ENCODE measurements at places on chromosomes 12 and 14. TPM values are rescaled to one million over a fixed set of nuclear protein-coding genes. Genes with fewer than 3 reads are reported as not detected.

DNA sequence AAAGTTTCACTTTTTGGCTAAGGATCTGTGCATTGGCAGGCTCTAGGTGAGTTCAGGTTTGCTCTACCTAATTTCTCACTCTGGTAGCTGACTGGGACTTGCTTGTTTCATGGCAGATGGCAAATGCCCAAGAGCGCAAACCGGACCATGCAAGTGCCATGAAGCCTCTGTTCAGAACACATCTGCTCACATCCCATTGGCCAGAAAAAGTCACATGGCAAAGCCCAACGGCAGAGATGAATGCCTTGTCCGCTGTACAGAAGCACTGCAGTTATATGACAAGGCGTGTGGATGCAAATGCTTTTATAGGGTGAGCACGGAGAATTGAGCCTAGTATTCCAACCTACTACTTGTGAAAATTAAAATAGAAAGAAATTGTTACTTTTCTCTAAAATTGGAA is 202.2 kb upstream of the HMGA2 start:
- no peak for DNase-seq

DNA sequence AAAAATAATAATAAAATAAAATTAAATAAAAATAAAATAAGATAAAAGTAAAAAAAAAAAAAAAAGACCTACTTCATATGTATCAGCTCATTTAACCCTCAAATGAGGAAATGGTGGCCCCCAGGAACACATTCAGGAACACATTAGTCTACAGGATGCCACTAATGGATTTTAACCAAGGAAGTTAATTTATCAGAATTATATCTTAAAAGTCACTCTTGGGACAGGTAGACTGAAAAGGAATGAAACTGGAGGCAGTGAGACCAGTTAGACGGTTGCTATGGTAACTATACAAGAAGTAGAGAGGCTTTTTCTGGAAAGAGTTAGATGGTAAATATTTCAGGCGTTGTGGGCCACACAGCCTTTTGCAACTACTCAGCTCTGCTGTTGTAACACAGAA is 54.9 kb downstream of the SCN8A start:
- no peak for DNase-seq

DNA sequence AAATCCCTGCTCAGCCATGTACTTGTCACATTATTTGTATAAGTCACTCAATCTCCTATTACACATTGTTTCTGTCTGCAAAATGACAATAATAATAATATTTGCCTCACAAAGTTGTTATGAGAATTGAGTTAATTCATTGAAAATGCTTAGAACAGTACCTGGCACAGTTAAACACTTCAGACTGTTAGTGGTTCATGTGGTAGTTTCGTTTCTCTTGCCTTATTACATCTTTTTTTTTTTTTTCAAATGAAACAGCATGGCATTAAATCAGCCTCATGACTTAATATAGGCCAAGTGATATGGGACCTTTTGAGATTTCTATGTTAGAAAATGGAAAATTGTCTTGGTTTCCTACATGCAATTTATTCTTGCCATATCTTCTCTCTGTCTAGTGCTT is 71.0 kb upstream of the CRY1 start:
- DNase-seq: no peak

DNA sequence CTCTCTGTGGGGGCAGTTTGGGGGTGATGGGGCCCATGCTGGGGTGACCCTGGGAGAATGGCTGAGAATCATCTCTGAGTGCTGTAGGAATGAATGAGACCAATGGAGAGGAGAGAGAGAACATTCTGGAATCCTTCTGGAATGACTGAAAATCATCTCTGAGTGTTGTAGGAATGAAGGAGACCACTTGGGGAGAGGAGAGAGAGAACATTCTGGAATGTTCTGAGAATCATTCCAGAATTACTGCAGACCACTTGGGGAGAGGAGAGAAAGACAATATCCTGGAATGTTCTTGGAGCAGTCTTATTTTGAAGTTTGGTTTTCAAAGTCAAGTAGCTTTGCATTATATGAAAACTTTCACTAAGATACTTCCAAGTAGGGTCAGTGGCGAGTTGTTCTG is 64.3 kb downstream of the ZNF664 start:
- no peak for DNase-seq

GRCh38 chr12:111981987-111982386 is 31.0 kb downstream of the TMEM116 start:
- no peak for DNase-seq

DNA sequence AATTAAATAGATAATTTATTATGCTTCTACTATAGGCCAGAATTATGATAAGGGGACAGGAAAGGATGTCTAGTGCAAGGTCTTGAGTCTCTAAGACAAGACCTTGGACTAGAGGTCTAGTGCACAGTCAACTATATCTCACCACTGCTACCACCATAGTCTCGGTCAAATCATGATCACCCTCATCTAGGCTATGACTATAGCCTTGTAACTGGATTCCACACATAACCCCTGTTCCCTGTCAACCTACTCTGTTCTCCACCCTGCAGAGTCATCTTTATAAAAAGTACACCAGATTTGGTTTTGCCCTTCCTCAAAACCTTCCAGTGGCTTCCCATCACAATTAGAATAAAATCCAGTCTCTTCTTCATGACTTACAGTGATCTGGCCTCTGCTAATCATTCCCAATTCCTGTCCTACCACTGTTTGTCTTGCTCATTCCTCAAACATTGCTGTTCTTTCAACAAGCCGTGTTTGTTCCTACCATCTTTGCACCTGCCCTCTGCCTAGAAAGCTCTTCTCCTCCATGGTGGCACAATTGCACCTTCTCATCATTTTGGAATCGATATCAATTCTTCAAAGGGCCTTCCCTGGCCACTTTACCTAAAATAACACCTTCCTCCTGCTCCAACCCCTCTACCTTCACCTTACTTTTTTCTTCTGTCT is 169.4 kb downstream of the FOXN3 start:
- DNase-seq: no peak

- no peak for DNase-seq
Measured at GRCh38 chr14:92217936-92218335, 96.2 kb downstream of the CPSF2 start.

DNA sequence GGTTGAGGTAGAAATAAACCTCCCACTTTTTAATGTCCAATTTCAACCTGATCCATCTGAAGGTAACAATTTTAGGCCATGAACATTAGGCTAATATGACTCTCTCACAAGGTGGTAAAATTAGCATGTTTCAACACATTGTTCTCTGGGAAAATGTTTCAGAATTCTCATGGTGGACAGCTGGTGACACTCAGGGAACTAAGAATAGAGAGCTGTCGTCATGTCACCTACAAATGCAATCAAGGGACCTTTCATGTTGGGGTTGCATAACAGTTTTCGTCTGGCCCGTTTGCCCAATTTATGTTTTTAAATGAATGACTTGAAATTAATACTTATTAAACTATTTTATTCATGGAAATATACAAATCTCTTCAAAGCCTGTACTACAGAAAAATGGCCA is 180.7 kb upstream of the PRICKLE1 start:
- no peak for DNase-seq

- DNase-seq: no peak
Measured at GRCh38 chr14:33596211-33597080, 354.4 kb downstream of the EGLN3 start.

DNA sequence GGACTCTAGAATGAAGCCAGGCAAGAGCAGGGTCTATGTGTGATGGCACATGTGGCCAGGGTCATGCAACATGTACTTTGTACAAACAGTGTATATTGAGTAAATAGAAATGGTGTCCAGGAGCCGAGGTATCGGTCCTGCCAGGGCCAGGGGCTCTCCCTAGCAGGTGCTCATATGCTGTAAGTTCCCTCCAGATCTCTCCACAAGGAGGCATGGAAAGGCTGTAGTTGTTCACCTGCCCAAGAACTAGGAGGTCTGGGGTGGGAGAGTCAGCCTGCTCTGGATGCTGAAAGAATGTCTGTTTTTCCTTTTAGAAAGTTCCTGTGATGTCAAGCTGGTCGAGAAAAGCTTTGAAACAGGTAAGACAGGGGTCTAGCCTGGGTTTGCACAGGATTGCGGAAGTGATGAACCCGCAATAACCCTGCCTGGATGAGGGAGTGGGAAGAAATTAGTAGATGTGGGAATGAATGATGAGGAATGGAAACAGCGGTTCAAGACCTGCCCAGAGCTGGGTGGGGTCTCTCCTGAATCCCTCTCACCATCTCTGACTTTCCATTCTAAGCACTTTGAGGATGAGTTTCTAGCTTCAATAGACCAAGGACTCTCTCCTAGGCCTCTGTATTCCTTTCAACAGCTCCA is 39.6 kb downstream of the DAD1 start:
- DNase-seq: no peak

DNA sequence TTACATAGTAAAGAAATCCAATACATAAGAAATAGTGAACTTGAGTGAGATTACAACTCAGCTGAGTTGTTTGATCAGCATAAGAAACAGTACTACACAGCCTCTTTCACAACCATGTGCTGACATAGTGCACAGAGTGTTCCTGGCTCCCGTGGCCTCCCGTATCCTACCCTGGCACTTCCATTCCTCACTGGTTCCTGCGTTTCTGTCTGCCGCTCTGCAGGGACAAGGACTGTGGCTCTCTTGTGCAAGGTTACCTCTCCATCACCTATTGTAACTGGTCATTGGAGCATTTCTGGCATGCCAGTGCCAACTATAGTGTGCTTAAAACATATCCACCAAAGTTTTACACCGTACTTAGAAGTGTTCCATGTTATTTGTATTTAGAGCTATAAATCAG is 46.3 kb upstream of the PCED1B start:
- DNase-seq: no peak

DNA sequence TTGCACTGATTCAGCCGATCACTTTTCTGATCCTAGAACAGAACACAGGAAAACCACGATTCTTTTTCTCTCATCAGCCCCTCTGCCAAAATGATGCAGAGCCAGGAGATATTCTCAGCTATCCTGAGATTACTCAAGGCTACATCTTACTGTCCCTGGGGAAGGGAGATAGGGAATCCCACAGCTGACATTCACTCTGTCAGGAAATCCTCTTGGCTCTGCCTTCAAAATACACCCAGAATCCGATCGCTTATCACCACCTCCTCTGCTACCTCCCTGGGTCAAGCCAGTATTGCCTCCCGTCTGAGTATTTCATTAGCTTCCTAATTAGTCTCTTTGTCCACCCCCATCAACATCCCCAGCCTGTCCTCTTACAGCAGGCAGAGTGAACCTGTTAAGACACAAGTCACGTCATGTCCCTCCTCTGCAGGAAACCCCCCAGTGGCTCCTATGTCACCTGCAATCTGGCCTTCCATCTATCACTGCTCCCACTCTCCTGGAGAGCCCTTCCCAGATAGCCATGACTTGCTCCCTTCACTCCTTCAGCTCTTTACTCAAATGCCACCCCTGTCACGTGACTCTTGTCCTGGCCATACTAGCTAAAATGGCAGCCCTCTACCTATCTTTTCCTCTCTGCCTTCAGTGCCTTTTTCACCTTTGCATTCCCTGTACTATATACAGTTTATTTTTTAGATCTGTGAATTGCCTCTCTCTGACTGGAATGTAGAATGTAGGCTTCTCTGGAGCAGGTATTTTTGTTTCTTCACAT is 70.3 kb downstream of the GALNT4 start:
- DNase-seq: no peak

The MYRFL gene
- under 0.01 TPM for total RNA-seq
